Esophagus squamous epithelium (tissue), 5 donors: ENCODE measurements at places on chromosomes 12 and 14.

DNA sequence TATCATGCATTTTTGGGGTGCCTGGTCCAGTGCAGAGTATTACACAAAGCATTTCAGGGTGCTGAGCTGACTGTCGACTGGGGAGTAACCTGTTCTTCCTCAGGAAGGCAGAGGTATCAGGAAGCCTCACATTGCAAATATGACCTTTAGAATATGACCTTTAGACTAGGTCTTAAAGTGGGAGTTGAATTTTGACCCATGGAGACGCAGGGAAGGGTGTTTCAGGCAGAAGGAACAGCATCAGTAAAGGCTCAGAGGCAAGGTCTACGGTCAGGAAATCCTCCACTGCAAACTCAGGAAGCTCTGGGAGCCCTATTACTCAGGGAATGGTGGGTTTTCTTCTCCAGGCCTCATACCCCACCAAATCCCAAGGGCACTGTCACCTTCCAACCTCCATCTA, 11.3 kb downstream of the HNF1A start:
- no peak for DNase-seq

GRCh38 chr12:51330186-51330585, 6.2 kb upstream of the BIN2 start:
- no peak for DNase-seq

DNA sequence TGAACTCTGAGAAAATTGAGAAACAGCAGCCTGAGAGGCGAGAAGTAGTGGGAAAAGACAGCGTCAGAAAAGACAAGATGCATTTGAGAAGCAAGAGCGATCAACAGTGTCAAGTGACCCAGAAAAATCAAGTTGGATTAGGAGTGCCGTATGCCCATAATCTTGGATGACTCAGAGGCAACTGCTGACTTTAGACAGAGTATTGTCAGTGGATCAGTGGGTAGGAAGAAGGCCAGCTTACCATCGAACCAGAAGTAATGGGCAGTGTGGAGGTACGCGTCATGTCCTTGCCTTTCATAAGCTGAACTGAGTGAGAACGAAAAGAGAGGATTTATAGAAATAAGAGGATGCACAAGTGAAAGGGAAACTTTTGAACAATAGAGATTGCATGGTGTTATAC, 151.0 kb upstream of the NAV3 start:
- no peak for DNase-seq

GRCh38 chr12:15627995-15628945, 160.9 kb downstream of the EPS8 start:
- DNase-seq, result no peak
